ENCODE measurements at places on chromosomes 7 and 10.

- DNase-seq, result no peak
Measured at GRCh38 chr10:128084364-128084763, 41.9 kb downstream of the MKI67 start.

- no peak for DNase-seq
Measured at GRCh38 chr10:6069081-6069931, 7.1 kb upstream of the IL2RA start.

DNA sequence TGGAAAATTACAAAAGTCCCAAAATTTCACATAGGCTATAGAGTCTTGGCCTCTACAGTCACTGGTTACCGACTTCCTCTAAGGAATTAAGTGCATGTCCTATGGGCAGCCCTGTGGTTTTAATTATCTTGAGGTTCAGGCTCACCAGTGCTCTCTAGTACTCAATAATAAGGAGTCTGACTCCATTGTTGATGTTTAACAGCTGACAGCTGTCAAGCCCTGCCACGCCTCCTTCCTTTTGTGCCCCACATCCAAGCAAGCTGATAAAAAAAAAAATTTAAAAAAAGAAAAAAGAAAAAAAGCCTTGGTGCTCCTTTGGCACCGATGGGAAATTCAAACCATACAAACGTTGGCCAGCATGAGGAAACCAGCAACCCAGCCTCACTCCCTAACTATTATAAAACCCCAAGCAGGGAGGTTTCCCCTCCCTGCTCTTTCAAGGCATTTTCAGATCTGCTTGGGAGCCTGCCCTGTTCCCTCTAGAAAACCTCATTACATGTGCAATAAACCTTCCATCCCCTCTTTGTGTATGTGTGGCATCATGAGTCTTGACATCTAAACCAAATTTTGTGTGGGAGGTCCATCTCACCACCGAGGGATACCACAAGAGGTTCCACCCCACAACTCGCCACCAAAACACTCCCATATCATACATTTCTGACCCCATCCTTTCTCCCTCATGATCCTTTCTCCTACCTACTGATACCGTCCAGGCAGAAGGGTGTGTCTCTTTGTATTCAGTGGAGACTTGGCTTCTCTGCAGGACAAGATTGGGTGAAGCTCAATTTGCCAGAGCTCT lies 70.9 kb upstream of the CCDC71L start:
- DNase-seq, result no peak

GRCh38 chr10:110068780-110069179 lies 61.0 kb downstream of the ADD3 start:
- DNase-seq, result no peak

DNA sequence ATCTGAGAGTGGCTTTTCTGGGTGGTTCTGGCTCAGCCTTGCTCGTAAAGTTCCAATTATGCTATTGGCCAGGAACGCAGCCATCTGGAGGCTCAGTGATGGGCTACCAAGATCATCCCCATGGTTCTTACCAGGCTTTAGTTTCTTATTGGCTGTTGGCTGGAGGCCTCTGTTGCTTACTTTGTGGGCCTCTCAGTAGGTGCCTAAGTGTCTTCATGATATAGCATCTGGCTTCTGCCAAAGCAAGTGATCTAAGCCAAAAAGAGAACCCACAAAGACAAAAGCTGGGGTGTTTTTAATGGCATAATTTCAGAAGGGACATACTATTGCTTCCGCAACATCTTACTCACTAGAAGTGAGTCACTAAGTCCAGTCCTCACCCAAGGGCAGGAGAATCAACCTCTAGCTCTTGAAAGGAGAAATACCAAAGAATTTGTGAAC lies 132.0 kb upstream of the MDFIC start:
- peak; percentile 61 for DNase-seq

GRCh38 chr7:49166441-49166840 lies 242.1 kb downstream of the CDC14C start:
- no peak for DNase-seq

DNA sequence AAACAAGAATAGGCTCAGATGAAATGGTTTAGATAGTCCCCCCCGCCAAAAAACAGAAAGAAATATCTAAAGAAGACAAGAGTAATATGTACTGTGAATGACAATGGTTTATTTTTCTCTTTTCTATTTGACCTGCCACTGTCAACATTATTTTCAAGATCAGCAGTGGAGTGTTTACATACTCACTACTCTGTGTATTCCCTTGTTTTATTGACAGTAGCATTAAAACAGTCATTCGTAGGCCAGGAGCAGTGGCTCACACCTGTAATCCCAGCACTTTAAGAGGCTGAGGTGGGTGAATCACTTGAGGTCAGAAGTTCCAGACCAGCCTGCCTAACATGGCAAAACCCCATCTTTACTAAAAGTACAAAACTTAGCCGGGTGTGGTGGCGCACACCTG lies 245.3 kb upstream of the SLC26A5 start:
- no peak for DNase-seq

GRCh38 chr10:87671139-87671815 lies 11.6 kb downstream of the PAPSS2 start:
- no peak for DNase-seq

DNA sequence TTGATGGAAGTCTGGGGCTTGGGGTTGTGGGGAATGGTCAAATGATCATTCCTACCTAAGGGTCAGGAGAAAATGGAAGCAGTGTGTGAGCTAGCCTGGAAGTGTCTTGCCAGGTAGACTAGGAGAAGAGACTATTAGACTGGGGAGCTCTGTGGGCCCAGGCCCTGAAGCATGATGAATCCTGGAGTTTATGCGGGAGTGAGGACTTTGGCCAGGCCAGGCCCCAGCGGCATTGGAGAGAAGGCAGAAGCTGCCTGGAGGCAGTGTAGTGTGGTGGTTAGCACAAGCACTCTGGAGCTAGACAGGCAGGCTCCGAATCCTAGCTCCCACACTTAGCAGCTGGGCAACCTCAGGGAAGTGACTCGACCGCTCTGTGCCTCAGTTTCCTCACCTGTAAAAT lies 29.3 kb downstream of the ZMIZ1 start:
- no peak for DNase-seq

GRCh38 chr7:20199015-20199737 lies 18.0 kb downstream of the MACC1 start:
- DNase-seq, result peak; percentile 96

GRCh38 chr10:97676770-97677581 lies 10.1 kb downstream of the AVPI1 start:
- DNase-seq, result no peak
